HTR-8/SVneo (cell line): ENCODE measurements at places on chromosomes 3 and 15.
A peak's percentile ranks its signal among the peaks of the same experiment; 100 is the strongest.

- peak; percentile 42 for DNase-seq
Measured at GRCh38 chr3:141575879-141576743, 89.3 kb downstream of the RASA2 start.

DNA sequence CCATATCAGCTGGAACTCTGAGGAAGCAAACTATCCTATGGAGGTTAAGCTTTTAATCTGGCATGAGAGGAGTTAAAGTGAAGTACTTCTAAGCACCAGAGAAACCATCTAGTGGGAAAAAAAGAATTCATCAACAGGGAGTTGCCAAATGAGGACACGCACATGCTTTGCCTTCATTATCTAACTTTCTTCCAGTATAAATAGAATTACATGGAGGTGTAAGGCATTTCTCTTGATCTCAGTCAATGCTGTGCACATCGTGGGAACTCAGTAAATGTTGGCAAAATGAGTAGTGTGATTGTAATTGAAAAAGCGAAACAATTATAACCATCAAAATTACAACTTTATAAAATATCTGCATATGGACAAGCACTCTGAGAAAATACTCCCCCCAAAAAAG, 8.0 kb upstream of the GSK3B start:
- DNase-seq, result no peak

DNA sequence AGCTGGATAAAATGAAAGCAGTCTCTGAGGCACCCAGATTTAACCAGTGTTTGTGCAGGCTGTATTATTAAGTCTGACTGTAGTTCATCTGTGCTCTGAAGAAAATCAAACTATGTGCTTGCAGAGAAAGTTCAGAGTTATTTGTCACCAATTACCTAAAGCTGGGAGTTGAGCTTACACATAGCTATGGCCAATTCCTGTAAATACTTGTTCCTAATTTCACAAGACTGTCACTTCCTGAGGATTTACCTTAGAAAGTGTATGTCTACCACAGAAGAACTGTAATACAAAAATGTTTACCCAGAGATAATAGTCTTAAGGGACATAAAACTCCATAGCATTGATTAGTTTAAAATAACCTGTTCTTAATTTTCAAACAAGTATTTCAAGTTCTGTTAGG, 628.4 kb upstream of the TGFBR2 start:
- DNase-seq, result no peak

DNA sequence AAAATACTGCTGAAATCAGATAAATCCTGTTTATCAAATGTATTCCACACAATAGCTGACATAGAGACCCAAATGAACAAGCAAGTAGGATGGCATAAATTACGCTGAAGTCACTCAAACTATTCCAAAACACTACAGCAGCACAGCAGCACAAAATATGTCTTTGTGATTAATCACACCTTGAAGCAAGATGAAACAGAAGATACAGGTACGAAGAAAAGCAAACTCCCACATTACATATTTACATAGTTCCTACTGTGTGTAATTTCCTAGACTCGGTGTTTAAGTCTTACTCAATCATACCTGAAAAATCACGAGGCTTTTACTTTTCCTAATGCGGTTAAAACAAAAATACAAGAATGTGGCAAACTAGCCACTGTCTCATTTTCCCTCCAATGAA, 38.3 kb downstream of the CHSY1 start:
- DNase-seq, result no peak

DNA sequence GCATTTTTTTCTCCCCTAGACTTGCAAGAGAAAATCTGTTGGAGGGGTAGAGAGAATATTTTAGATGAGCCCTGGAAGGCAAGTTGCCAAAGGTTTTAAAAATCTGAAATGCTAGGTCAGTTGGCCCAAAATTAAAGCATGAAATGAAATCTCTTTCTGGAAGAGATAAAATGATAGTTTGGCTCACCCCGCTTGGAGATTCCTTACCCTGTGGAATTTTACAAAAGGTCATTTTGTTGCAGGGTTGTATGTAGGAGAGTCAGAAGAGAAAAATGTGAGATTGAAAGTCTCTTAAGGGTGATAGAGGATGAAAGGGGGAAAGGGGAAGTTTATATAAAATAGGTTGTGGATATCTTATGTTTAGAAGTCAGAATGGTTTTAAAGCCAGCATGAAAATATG, 277.8 kb downstream of the CD47 start:
- no peak for DNase-seq

DNA sequence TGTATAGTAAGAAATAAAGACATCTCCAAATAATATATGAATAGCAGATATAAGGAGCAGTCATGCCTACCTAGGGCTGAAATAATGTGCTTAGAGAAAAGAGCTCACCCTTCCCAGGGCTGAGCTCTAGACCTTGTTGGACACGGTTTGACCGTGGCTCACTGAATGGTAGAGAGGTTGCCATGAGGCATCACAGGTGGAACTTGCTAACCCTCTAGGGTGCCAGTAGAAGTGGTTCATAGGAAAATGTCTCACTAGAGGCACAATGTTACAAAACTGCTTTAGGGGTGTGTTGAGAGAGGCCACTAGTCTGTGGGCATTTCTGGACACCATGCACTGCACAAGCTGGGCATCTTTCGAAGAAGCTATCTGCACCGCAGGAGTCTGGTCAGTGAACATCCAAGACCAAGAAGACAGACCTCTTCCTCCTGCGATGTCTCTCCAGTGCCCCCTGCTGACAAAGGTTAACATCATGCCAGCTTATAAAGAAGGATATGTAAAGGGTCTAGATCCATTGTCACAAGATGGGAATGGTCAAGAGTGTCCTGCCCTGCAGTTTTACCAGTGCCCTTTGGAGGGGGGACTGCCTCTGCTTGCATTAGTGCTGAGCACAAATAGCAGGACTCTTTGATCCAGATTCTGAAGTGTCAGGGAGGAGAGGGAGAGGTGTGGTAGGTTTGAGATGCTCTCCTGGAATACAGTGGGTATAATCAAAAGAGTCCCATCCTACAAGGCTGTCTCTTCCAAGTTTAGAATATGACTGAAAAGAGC, 266.8 kb downstream of the ZNF385D start:
- peak; percentile 11 for DNase-seq

DNA sequence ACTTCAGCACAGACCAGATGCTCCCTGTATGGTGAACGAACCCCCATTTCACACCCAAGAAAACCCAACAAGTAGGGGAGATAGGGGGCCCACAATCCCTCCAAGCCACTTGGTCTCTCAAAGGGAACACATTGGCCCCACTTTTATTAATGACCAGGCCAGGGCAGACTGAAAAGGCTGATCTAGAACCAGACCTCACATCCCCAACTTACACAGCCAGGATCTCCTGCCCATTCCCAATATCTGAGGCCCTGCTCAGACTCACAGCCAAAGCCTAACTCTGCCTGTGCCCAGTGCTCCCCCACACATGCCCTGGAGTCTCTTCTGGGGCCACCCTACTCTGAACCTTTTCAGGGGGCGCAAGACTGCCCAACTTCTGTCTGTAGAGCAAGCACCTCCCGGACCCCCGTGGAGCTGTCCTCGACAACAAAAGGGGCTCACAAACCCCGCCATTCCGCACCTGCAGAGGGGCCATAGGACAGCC, 1.8 kb downstream of the PLXNB1 start:
- no peak for DNase-seq
